ENCODE measurements at places on chromosomes 6 and 20.

GRCh38 chr20:19531446-19531845 lies 226.6 kb upstream of the RIN2 start:
- no peaks in the 10 kb centered on the region for H3K27me3 ChIP-seq
- H3K4me1 ChIP-seq = no peaks in the 10 kb centered on the region
- no peak overlapping the region for H3K27ac ChIP-seq
- DNase-seq = no peak
- H3K4me3 ChIP-seq = no peak overlapping the region

DNA sequence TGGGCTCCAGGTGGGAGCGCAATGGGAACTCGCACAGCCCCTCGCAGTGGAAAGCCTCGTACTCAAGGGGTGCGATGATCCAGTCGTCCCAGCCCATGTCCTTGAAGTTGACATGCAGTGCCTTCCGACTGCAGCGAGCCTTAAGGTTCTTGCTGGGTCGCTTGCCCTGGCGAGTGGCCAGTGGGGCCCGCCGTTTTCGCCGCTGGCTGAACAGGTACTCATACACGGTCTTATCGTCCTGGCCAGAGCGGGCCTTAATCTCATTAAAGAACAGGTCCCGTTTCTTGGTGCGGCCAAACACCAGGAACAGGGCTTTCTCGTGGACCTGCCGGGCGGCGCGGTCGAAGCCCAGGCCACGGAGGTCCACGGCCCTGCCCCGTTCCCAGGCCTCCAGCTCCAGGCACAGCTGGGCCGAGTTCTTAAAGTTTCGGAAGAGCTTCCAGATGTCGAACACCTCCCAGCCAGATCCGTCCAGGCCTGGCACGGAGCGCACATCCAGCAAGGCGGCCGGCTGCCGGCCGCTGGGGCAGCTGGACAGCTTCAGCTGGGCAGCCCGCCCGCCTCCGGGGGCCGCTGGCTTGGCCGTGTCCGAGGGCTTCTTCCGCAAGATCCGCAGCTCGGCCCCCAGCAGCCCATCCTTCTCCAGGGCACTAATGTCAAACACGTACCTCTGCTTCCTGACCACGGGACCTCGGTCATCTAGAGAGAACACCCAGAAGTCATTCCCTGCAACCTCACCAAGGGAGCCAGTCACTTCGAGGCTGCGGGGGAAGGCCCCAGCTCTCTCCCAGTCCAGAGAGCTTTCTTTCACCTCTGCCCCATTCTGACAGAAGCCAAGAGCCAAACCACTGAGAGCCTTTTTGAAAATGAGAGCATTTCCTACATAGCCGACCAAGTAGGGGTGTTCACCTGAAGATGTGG lies 3.7 kb downstream of the GDF5 start:
- H3K4me1 ChIP-seq = no peaks in the 10 kb centered on the region
- no peak overlapping the region for H3K4me3 ChIP-seq
- no peak for DNase-seq
- H3K36me3 ChIP-seq = peaks cover under 1% of the 10 kb centered on the region

GRCh38 chr6:46793138-46793537 lies at the start of gene MEP1A:
Gene MEP1A (plus strand): TSS chr6:46793389. CDS start chr6:46793399, 10 bp downstream.
- H3K27ac ChIP-seq = no peak within 1 kb of the TSS
- no peaks in the 10 kb centered on the region for H3K36me3 ChIP-seq
- no peaks in the 10 kb centered on the region for H3K4me1 ChIP-seq
- no peak for DNase-seq
- H3K27me3 ChIP-seq = peaks cover 42% of the 10 kb centered on the region
- H3K4me3 ChIP-seq = no peak within 1 kb of the TSS

DNA sequence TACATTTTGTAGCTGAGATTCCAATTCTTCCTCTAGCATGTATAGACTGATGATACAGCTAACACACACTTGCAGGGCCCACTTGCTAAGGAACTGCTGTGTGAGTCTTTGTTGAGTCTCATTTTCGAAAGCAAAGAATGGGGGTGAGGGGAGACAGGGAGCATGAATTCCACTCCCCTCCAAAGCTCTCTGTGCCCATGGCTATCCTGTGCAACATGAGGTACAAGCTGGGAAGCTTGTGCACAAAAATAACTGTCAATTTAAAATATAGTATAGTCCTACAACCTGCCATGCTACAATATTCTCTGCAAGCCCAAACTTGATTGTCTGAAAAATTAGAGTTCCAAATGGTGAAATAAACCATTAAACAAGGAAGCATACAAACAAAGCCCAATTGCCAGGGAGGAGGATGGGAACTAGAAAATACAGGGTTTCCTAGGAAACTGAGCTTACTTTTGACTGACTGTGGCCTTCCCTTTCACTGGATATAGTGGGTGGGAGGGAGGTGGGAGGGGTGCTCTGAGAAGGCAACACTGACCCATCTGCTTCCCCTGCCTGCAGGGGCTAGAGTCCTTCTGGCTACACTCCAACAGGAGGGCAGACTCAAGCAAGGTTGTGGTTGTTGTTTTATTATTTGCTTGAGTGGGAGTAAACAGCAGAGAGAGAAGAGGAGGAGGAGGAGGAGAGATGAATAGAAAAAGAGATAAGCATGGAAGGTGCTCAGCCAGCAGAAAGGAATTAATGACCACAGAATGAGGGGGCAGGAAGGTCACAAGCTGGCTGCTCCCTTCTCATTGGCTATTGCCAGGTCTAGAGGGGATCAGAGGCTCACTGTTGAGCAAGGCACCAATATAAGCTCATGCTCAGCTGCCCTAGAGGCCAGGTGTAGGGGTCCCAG lies 84.6 kb downstream of the FYN start:
- DNase-seq = no peak
- H3K27ac ChIP-seq = no peak overlapping the region
- H3K4me1 ChIP-seq = peaks cover 34% of the 10 kb centered on the region
- no peaks in the 10 kb centered on the region for H3K27me3 ChIP-seq
- H3K4me3 ChIP-seq = no peak overlapping the region

GRCh38 chr6:133017581-133017980 lies 203.2 kb downstream of the RPS12 start:
- no peak overlapping the region for H3K27ac ChIP-seq
- H3K36me3 ChIP-seq = no peaks in the 10 kb centered on the region
- DNase-seq = no peak
- H3K4me1 ChIP-seq = no peaks in the 10 kb centered on the region
- no peak overlapping the region for H3K4me3 ChIP-seq

GRCh38 chr20:21513881-21514540 lies at the start of gene NKX2-2:
Gene NKX2-2 (minus strand): TSS chr20:21514064. CDS start chr20:21513669, 395 bp downstream.
- no peak within 1 kb of the TSS for H3K27ac ChIP-seq
- peaks cover 6% of the 10 kb centered on the region for H3K36me3 ChIP-seq
- peaks cover 91% of the 10 kb centered on the region for H3K27me3 ChIP-seq
- H3K4me1 ChIP-seq = peaks cover 32% of the 10 kb centered on the region

- peaks cover 59% of the 10 kb centered on the region for H3K4me1 ChIP-seq
- H3K27me3 ChIP-seq = no peaks in the 10 kb centered on the region
- no peak overlapping the region for H3K4me3 ChIP-seq
- no peak for DNase-seq
- no peak overlapping the region for H3K27ac ChIP-seq
Measured at GRCh38 chr20:50101281-50101680, 11.7 kb downstream of the UBE2V1 start.

GRCh38 chr6:56032715-56033260 lies 157.4 kb upstream of the BMP5 start:
- no peaks in the 10 kb centered on the region for H3K27me3 ChIP-seq
- DNase-seq = no peak
- no peak overlapping the region for H3K27ac ChIP-seq

GRCh38 chr6:4950836-4951533 lies 52.9 kb downstream of the RPP40 start:
- H3K4me3 ChIP-seq = no peak overlapping the region
- no peak for DNase-seq
- H3K4me1 ChIP-seq = no peaks in the 10 kb centered on the region
- H3K27me3 ChIP-seq = no peaks in the 10 kb centered on the region
- H3K36me3 ChIP-seq = peaks cover 15% of the 10 kb centered on the region

GRCh38 chr6:37791156-37791919 lies 28.2 kb upstream of the ZFAND3 start:
- H3K4me3 ChIP-seq = no peak overlapping the region
- H3K27ac ChIP-seq = no peak overlapping the region
- H3K4me1 ChIP-seq = peaks cover 9% of the 10 kb centered on the region
- H3K27me3 ChIP-seq = no peaks in the 10 kb centered on the region

DNA sequence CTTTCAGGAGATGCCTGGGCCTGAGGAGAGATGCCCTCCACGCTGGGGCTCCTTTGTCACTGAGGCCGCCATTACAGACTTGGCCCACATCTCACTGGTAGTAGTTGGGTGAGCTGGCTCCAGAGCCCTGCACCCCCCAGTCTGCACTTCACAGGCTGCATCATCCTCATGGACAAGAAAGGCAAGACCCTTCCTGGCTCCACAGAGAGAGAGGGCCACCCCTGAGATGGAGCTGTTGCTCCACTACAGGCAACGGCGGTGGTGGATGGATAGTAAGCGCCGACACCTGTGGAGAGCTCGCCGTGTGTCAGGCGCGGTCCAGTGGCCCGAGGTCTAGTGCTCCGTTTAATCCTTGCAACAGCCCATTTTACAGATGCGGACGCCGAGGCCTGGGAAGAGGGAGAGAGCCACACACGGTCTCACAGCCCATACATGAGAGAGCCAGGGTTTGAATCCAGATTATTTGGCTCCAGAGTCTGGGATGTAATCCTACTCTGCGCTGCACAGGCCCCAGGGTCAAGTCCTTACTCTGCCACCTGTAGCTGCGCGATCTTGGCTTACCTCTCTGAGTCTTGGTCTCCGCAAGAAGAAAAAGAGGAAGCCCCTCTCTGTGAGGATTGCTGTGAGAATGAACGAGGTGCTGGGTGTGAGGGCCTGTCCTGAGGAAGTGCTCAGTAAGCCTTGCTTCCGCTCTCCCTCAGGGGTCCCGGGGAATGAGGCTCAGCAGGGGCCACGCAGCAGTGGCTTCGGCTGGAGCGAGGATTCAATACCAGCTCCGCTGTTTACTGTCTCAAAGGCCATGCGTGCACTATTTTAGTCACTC lies 34.5 kb downstream of the SPDEF start:
- H3K4me3 ChIP-seq = no peak overlapping the region
- no peak for DNase-seq
- H3K4me1 ChIP-seq = peaks cover 14% of the 10 kb centered on the region
- H3K27ac ChIP-seq = peak overlapping the region; percentile 0
- no peaks in the 10 kb centered on the region for H3K27me3 ChIP-seq

- H3K4me1 ChIP-seq = peaks cover 4% of the 10 kb centered on the region
- H3K27me3 ChIP-seq = peaks cover 74% of the 10 kb centered on the region
- no peak for DNase-seq
- H3K27ac ChIP-seq = no peak overlapping the region
- H3K36me3 ChIP-seq = no peaks in the 10 kb centered on the region
- H3K4me3 ChIP-seq = no peak overlapping the region
Measured at GRCh38 chr6:1394514-1395463, 5.4 kb downstream of the FOXF2 start.

- H3K36me3 ChIP-seq = no peaks in the 10 kb centered on the region
- H3K27me3 ChIP-seq = no peaks in the 10 kb centered on the region
- no peaks in the 10 kb centered on the region for H3K4me1 ChIP-seq
- no peak overlapping the region for H3K4me3 ChIP-seq
Measured at GRCh38 chr6:148107911-148108310, 234.7 kb upstream of the SASH1 start.

DNA sequence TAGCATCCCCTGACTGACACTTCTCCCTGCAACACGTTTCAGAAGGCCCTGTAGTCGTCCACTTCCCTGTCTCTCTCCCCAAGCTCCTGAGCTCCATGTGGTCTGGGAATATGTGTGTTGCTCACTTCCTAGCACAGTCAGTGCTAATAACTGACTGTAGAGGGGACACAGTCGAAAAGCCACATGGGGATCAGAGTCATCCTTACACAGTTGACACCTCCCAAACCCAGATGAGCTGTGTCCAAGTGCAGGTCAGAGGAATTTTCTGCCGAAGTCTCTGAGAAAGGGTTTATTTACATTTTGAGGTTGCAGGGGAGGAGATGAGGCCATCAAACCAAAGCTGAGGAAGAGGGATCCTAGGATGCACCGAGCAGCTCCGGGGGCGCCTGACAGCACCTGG lies 3.5 kb upstream of the ADAM33 start:
- DNase-seq = no peak
- H3K36me3 ChIP-seq = peaks cover under 1% of the 10 kb centered on the region
- H3K4me3 ChIP-seq = no peak overlapping the region
- H3K27ac ChIP-seq = no peak overlapping the region
- peaks cover 66% of the 10 kb centered on the region for H3K27me3 ChIP-seq
- H3K4me1 ChIP-seq = no peaks in the 10 kb centered on the region

DNA sequence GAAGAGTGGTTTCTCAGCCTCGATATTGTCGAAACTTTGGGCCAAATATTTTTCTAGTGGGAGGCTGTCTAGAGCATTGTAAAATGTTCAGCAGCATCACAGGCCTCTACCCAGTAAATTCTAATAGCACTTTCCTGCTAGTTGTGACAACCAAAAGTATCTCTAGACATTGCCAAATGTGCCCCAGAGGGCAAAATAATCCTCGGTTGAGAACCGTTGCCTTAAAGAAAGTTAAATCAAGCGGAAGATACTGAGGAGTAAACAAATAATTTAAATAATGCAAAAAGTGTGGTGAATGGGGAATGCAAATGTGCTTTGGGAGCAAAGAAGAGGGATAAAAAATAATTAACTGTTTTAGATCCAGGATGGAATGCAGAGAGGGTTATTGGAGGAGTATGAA lies 106.4 kb upstream of the ASCC3 start:
- no peaks in the 10 kb centered on the region for H3K36me3 ChIP-seq
- H3K4me1 ChIP-seq = no peaks in the 10 kb centered on the region
- no peaks in the 10 kb centered on the region for H3K27me3 ChIP-seq
- H3K27ac ChIP-seq = no peak overlapping the region

GRCh38 chr20:40765814-40766480 lies 76.9 kb upstream of the MAFB start:
- H3K36me3 ChIP-seq = no peaks in the 10 kb centered on the region
- H3K4me1 ChIP-seq = no peaks in the 10 kb centered on the region
- no peak overlapping the region for H3K4me3 ChIP-seq
- no peak overlapping the region for H3K27ac ChIP-seq
- H3K27me3 ChIP-seq = peaks cover 42% of the 10 kb centered on the region
- DNase-seq = no peak

DNA sequence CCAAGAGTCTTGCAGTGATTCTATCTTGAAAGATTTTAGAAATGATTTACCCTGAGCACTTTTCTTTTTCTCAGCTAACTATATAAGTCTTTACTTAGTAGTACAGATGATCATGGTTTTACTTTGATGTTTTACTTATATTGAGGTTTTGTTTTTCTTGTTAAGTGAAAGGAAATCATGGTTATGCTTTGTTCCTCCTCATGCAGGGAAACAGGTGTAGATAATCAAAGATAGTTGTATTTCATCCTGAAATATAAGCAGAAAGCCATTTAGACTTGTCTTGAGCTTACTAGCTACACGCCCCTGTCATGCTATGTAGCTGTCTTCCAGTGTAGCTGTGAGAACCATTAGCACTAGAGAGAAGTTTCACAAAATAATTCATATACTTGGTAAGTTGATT lies 113.9 kb downstream of the HIVEP1 start:
- no peak overlapping the region for H3K4me3 ChIP-seq
- H3K27me3 ChIP-seq = no peaks in the 10 kb centered on the region
- H3K27ac ChIP-seq = no peak overlapping the region
- peaks cover 10% of the 10 kb centered on the region for H3K4me1 ChIP-seq

- peaks cover 19% of the 10 kb centered on the region for H3K27me3 ChIP-seq
- H3K4me3 ChIP-seq = no peak overlapping the region
- H3K4me1 ChIP-seq = peaks cover 14% of the 10 kb centered on the region
Measured at GRCh38 chr6:4727671-4728435, 48.4 kb upstream of the CDYL start.
